ENCODE measurements at places on chromosomes 12 and 14. TPM values are rescaled to one million over a fixed set of nuclear protein-coding genes. Genes with fewer than 3 reads are reported as not detected.

LPAR5 gene
- 16.4 TPM for total RNA-seq

ADGRD1 gene
- 11.6 TPM for total RNA-seq

PAPLN gene
- total RNA-seq = 23.1 TPM

NR1H4 gene
- total RNA-seq = not detected

TMBIM4 gene
- 71.6 TPM for total RNA-seq

MANSC1 gene
- 14.2 TPM for total RNA-seq

NUP37 gene
- total RNA-seq = 12.9 TPM

PSMB11 gene
- not detected for total RNA-seq

DHH gene
- 0.23 TPM for total RNA-seq
